CD4-positive, alpha-beta T cell treated with Interferon alpha-2 for 1 hour (primary cell): ENCODE measurements at places on chromosomes 12 and 14.

DNA sequence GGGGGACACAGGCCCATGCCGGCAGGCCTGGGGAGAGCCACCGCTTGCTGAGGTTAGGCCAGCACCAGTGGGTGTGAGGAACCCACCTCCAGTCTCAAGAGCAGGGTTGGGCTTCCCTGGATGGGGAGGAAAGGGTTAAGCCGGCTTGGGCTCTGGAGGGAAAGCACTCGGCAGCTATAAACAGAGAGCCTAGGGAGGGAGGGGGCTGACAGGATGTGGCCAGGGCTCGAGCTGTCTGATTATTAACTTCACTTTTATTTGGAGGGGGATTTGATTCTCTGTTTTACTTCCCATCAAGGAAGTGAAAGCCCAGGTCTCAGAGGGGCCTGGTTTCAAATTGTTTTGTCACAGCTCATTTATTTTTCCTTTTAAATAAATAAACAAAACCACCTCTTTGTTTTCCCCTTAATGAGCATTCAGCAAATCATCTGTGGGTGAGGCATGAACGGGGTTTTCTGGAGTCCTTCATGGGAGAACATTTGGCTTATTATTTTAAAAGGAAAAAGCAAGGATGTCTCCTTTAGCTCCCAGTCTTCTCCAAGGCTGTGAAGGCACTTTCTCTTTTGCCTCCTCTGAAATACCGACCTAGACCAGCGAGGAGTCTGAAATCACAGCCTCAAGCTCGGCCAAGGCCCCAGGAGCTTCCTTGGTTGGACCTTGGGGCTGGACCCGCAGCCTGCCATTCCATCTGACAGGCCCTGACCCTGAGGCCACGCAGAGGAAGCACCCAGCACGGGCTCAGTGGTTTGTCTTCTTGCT lies 21.9 kb upstream of the ZFP36L1 start:
- DNase-seq: peak; percentile 68

DNA sequence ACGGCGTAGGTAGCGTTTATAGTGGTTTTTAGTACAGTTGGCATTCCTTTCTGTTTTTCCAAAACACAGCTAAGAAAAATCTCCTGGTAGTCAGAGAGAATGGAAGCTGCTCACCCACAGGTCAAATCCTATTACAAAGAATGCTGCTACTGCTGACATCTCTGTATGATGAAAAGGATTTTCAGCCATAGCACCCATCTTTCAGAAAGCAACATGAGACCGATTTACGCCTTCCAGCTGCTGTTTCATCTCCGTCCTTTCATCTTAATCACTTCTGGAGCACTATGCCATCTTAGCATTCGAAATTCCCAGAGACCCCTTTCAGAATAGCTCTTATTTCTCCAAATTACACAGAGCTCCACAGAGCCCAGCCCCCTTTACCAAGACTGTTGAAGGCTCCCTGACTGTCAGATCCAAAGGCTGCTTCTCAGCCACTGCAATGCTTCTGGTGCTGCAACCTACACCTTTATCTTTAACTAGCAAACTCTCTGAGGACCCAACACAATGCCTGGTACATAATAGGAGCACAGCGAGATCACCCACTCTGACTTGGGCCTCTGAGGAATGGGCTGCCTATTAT lies 211.8 kb downstream of the NEDD1 start:
- DNase-seq: no peak

DNA sequence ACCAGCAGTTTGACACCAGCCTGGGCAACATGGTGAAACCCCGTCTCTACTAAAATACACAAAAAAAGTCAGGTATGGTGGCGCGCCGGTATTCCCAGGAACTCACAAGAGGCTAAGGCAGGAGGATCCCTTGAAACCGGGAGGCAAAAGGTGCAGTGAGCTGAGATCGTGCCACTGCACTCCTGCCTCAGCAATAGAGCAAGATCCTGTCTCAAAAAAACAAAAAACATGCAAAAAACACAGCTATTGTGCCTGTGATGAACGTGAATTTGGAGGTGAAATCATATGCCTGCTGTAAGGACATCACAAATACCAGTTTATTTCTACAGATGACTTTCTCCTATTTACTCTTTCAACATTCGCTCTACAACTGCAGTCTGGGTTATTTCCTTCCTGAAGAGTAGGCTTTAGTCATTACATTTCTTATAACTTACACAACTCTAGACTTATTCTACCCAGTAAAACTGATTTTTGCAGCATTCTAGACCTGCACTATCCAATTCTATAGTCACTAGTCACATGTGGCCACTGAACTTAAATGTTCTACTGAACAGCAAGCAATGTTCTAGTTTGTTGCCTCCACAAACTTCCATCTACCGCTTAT lies 48.3 kb downstream of the HNRNPC start:
- DNase-seq: no peak

- no peak for DNase-seq
Observed at GRCh38 chr12:13981296-13981962, at the start of gene GRIN2B. Gene GRIN2B, minus strand, starts transcription at chr12:13981602. Its CDS starts 115,394 bp downstream, at chr12:13866208.

GRCh38 chr12:133235401-133236112 lies at the start of gene ANHX:
Gene ANHX, minus strand, starts transcription at chr12:133235877. Its CDS starts 1,521 bp downstream, at chr12:133234356.
- DNase-seq: no peak

GRCh38 chr12:5258498-5258897 lies 173.4 kb upstream of the NTF3 start:
- no peak for DNase-seq

DNA sequence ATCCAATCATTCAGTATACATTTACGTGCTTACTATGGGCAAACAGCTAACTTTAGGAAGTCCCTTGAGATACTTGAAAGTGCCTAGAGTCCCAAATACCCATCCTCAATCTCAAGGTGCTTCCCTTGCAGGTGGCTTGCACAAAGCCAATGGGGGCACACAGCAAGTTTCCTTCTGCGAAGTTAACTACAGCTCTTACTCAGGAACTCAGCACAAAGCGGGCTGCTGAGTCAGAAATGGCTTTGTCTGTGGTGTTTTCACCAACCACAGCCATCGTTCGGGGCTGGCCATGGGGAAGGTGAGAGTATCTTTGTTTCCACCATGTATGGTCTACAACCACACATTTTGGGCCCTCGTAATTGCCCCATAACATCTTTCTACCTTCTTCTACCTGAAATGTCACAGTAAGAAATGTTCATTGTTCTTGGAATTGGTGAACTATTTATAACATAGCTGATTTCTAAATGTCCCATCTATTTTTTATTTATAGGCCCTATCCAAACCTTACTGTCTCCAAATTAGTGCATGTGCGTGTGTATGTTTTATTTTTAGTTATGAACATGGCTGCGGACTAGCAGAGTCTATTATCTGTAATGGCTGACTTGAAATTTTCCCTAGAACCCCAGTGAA lies 13.9 kb downstream of the MFAP5 start:
- DNase-seq: no peak

DNA sequence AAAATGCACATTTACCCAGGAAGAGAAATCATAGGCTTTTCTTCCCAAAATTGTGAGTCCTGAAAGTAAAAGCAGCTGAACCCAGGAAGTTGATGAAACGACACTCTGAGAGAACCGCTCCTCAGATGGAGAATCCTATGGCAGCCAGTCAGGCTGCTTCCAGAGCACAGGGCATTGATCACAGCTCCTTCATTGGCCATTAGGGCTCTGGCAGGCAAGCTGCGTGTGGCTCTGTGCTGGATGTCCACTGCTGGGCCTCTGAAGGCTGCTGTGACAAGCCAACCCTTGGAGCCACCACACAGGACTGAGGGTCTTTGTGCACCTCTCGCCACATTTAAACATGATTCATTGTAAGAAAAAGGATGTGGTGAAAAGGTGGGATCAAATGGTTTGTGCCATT lies 89.4 kb downstream of the EXOC5 start:
- DNase-seq: no peak

GRCh38 chr12:113216027-113216426 lies 5.2 kb upstream of the TPCN1 start:
- no peak for DNase-seq

DNA sequence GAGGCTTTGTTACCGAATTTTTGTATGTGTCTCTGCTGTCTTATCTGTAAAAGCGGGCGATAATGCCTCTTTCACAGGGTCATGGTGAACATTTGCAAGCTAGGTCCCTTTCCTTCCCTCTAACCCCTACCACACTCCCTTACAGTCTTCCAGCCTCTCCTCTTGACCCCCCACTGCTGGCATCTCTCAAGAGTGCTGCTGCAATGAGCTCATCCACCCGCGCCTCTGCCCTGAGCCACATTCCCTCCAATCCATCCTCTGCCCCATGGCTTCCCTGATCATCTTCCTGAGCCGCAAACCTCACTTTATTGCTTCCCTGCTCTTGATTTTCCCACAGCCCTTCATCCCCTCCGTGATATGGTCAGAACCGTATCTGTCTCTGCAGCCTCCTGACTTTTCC lies 343.6 kb downstream of the BCL11B start:
- no peak for DNase-seq

GRCh38 chr12:14956024-14956891 lies 5.1 kb downstream of the ARHGDIB start:
- DNase-seq: peak; percentile 40

GRCh38 chr12:111074559-111074958 lies 154.2 kb upstream of the MYL2 start:
- no peak for DNase-seq

DNA sequence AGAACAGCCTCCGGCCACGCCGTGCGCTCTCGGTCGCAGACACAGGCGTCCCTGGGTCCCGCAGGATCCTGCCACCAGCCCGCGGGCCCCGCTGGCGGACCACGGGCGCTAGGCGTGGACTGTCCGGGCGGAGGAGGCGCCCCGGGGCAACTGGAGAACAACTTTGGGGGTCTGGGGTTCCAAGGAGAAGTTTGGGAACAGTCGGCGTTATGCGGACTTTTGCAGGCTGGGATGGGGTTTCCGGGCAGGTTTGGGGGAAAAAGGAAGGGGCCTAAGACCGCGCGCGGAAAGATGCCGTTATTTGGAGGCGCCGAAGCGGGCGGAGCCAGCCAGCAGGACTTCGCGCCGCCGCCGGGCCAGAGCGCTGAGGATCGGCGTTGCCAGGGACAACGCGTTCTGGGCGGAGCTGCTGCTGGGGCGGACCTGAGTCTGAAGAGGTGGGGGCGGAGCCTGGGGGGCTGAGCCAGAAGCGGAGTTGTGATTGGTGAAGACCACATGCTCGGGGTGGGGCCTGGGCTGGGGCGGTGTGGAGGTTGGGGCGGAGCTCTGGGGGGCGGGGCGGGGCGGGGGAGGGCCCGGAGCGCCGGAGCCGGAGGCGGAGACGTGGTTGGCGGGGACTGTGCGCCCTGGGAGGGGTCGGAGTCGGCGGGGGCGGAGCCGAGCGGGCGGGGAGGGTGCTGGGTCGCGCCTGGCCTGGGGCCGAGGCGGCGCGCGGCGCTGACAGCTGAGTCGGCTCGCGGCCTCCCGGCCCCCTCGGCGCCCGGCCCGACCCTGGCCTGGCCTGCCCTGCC lies at the start of gene CYP46A1:
CYP46A1 (plus strand) TSS at position 680 of the 791 bp plus-strand sequence. CDS start 120 bp downstream, outside the sequence.
- peak; percentile 99 for DNase-seq

- DNase-seq: no peak
Observed at GRCh38 chr12:115451151-115451779, 767.3 kb upstream of the TBX3 start.

DNA sequence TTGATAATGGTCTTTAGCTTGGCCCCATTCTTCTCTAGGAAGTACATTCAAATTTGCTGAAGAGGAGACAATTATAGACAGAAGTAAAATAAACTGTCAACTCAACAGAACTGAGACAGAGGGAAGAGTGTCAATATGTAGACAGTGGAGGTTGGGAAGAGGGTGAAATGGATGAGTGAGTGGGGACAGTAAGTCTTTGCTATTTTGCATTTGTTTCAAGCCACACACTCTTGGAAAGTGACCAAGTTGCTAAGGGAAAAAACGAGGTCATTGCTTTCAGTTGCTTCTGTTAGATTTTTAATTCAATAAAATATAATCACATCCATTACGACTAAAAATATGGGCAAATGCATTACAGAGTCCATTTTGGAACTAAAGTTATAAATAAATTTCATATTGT lies 47.8 kb downstream of the BTBD7 start:
- no peak for DNase-seq

GRCh38 chr14:68894123-68894522 lies 85.0 kb downstream of the ACTN1 start:
- DNase-seq: no peak

DNA sequence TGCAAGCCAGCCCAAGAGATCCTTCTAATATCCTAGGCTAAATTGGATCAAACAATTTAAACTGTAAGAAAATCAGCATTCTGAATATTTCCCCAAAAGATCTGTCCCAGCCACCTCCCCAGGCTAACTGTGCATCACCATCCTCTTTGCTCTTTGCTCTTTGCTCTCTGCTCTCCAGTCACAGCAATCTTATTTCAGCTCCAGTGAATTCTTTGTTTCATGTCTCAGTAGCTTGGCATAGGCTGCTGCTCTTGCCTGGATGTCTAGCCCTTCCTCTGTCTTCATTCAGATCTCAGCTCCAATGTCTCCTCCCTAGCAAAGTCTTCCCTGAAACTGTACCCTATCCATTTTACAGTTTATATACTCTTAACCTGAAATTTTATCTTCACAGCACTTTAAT lies 399.8 kb upstream of the USP15 start:
- no peak for DNase-seq

- no peak for DNase-seq
Observed at GRCh38 chr14:71341156-71341555, 433.9 kb downstream of the PCNX1 start.

GRCh38 chr14:103185051-103186029 lies 62.1 kb downstream of the TNFAIP2 start:
- DNase-seq: no peak

DNA sequence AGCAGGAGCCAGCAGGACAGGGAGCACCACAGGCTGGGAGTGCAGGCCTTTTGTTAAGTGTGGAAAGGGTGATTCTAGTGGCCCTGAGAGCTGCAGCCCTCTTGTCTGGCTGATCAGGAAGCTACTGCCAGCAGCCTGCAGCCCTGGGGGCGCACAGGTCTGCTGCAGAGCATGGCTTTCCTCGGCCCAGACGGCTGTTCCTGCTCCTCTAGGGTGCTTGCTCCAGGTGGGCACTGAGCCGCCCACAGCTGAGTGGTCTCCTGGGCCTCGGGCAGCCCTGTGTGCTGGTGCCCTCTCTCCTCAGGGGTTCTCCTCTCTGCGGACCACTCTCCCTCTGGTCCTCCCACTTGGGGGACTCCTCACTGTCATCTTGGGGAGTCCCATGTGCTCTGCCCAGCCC lies 18.9 kb downstream of the CCDC88C start:
- no peak for DNase-seq

- no peak for DNase-seq
Observed at GRCh38 chr14:100679707-100680438, 46.8 kb upstream of the DLK1 start.

- no peak for DNase-seq
Observed at GRCh38 chr12:94297096-94297699, 148.8 kb downstream of the PLXNC1 start.
